Hepatic stellate cell (primary cell): ENCODE measurements at places on chromosomes 12 and 14.

GRCh38 chr12:76711241-76711640 is 52.7 kb upstream of the ZDHHC17 start:
- no peak for DNase-seq

DNA sequence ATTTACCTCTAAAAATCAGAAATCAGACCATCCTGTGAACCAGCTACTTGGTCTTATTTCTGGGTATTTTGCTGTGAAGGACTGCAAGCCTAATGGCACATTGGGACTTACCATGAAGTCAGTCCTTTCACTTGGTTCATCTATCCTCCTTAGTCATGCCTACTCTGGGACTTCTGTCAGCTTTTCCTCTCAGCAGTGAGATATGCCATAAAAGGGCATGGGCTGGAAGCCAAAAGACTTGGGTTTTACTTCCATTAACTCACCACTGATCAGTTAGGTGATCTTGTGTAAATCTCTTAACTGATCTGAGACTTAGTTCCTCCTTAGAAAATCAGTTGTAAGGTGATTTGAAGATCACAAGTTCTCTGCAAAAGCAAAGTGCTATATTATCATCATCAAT is 116.5 kb downstream of the PAH start:
- no peak for DNase-seq

DNA sequence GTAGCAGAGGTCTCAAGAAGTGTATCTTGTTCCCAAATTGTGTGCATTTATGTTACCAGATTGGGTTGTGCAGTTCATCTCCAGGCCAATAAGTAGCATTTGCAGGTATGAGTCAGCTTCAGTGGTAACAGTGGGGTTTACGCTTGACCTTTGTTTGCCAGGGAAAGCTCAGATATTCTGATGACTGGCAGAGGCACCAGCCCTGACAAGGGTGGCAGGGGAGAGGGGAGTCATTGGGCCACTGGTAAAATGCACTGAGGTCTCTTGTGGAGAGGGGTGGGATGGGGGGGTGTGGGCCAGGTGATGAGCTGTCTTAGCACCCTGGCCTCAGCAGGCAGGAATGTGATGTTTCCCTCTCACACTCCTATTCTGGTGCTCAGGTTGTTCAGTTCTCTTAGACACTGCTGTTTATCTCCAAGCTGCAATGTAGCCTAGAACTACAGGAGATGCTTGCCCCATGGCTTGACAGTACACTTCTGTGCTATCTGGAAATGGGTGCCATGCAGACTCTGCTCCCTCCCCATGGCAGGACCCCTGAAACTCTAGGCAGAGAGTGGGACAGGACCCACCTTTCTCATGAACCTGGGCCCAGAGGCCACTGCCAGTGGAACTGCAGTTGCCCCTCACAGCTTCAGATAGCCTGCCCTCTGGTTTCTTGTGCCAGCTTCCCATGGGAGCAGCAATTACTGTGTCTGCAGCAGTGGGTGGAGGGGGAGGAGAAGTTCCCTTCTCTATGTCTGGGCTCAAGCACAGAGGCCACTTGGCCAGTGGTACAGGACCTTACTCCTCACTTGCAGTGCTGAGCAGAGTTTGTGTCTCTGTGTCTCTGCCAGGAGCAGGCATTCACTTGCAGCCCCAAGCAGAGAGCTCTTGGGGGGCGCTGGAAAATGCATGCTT is 31.9 kb downstream of the USP15 start:
- no peak for DNase-seq

- DNase-seq, result no peak
Observed at GRCh38 chr12:10501030-10501429, 4.7 kb upstream of the EIF2S3B start.

GRCh38 chr12:65741656-65742017 is 82.6 kb upstream of the HMGA2 start:
- DNase-seq, result peak; percentile 49

DNA sequence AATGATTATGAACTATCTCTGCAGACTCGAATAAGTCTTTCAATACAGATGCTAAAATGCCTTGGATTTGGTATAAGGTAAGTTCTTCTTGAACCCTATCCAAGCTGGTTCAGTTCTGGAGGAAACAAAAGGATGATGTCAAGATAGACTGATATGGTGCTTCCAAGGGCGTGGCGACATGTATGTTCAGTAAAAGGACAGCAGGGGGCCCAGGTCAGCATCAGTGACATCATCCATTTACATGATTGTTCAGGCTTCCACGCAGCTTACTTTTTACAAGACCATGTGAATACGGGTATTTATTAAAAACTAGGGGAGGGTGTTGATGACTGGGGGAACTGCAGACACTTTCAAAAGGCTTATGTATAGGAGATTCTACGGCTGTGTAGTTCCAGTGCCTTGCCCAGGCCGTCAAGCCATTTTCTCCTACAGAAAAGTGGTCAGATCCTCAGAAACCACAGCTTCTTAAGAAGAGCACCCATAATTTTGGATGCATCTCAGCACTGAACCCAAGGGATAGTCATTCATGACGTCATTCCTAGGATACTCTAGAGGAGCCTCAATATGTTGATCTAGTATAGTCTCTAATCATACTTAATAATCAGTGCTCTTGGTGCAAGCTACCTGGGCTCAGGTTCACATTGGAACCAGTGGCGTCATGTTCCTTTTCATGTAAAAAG is 527.7 kb downstream of the FUT8 start:
- DNase-seq, result no peak

GRCh38 chr12:67649570-67650387 is 1.2 kb downstream of the DYRK2 start:
- peak; percentile 28 for DNase-seq

GRCh38 chr12:108482717-108483212 is 32.3 kb upstream of the FICD start:
- no peak for DNase-seq

DNA sequence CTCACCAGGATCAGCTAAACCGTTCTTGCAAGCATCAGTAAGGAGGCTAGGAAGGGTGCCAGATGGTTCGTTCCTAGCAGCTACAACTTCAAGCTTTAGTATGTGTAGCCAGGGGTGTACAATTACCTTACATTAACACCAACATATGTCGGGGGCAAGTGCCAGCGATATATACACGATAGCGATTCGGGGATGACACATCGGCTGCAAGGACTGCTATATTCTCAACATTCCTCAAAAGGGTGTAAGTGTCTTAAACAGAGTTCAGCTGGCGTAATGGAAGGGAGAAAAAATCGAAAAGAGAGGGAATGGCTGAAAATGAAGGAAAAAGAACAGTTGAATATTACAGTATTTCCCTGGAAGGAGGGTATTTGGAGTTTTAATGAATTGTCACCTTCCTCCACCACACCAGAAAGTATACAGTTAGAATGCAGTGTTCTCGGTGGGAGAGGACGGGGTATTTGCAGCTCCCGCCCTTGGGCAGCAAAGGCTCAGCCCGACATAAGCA is 545 bp downstream of the LIMA1 start:
- peak; percentile 71 for DNase-seq

DNA sequence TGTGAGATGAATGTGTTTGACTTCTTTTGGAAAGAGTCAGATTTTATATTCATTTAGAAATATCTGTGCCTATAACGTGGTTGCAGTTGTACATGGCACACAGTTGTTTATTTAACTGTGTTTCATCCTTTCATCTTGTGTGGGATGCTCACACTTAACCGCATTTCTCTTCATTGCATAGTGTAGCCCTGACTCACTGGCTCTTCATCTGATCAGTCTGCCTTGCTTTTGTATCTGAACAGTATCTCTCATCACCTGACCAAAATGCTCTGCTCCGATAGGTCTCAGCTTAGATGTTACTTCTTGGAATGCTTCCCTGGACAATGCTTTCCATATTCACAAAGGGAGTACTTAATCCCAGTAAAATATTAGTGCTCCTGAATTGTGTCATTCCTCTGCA is 83.4 kb downstream of the PDE3A start:
- peak; percentile 33 for DNase-seq

- DNase-seq, result peak; percentile 48
Observed at GRCh38 chr14:75514673-75515628, 7.3 kb upstream of the BATF start.

DNA sequence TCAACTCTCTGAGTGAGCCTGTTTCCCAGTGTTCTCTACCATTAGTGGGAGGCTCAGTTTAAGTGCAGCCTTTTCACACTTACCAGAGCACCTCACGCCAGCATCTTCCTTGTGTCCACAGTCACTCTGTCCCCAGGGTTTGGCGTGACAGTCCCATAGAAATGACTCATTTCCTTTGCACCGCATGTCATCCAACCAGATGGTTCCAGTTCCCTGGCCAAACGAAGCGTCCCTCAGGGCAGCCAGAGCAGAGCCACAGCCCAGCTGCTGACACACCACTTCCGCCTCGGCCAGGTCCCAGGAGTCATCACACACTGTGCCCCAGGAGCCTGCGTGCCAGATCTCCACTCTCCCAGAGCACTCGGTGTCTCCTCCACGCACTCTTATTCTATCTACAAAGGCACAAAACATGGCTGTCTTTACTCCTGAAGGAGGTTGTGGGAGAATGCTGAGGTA is 65.4 kb downstream of the ACSM4 start:
- peak; percentile 51 for DNase-seq

- no peak for DNase-seq
Observed at GRCh38 chr12:124716208-124717130, 147.2 kb downstream of the SCARB1 start.

DNA sequence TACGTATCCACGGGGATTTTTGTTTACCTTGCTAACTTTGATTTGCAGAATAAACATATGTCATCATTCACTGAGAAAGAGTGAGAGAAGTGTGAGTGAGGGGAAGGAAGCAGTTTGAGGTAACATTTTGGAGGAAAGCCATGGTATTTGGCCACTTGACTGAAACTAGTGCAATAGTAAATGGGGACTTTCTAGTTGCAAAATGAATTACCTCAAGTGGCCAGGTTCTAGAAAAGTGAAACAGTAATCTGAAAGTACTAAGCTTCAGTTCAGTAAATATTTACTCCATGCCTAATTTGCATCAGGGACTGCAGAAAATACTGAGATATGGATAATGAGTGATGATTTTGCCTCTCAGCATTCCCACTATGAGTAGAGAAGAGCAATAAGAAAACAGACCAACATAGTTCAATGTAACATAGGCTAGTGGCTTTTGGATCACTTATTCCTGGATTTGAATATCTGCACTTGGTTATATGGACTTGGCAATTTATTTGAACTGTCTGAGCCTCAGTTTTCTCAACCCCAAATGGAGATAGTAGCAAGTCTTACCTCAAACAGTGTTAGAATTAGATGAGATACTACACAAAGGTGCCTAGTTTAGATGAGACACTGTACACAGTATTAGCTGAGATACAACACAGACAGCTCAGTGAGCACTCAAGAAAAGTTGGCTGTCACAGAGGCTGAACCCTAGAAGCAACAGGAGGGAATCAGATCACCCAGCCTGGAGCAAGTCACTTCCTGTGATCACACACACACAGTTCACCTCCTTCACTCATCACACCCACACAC is 439.1 kb downstream of the NPAS3 start:
- DNase-seq, result no peak

DNA sequence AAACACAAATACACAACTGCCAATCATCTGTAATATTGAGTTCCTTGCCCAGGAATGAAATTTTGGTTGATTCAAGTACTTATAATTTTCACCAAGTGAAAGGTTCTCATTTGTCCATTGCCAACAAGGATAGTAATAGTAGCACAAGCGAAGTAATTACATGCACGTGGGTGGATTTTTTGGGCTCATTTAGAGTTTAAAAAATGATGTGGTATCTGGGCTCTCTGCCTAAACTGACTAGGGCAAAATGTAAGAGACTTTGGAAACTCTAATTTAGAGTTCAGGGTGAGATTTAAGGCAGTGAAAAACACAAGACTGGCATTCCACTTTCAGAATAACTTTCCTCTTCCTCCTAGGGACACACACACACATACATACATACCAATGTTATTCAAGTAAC is 111.7 kb downstream of the MYRFL start:
- DNase-seq, result no peak

DNA sequence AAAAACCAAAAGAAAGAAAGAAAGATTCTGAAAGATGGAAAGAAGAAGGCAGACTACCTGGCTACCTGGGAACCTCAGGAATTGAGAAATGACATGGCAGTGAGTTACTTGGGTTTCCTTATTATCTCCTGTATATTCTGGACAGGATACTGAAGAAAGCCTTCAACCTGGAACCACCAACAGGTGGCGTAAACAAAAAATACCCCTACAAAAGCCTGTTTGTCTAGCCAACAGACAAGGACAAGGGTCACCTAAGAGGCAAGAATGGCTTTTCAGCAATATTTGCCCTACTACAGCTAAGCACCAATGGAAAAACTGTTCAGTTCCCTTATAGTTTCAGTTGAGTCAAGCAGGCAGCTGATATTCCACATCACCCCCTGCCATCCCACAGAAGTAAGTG is 274.9 kb downstream of the GPHN start:
- no peak for DNase-seq

- no peak for DNase-seq
Observed at GRCh38 chr12:123681605-123682004, 10.7 kb downstream of the TCTN2 start.

DNA sequence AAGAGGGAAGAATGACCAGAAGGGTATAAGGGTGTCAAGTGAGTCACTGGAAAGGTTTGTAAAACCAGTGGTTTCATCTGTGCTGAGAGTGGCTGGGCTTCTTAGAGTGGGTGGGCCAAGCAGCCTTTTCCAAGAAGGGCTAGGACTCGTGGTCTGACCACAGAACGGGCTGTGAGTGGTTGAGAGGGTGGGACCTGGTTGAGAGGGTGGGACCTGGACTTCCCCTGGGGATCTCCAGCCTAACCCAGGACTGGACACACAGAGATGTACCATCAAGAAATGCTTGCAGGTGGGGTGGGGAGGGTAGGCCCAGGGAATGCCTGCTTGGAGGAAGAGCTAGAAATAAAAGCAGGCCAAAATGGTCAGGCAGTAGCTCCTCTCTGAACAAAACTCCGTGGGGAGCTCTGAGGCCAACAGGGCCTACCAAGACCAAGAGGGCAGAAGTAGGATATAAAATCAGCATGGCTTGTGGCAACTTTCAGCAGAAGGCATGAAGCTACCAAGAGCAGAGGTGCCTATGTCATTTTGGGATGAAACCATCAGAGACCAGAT is 140.5 kb downstream of the FOXN3 start:
- DNase-seq, result no peak

GRCh38 chr12:50309950-50310349 is 26.6 kb upstream of the LIMA1 start:
- DNase-seq, result no peak

- DNase-seq, result no peak
Observed at GRCh38 chr14:94380225-94381148, 7.9 kb downstream of the SERPINA1 start.

- DNase-seq, result no peak
Observed at GRCh38 chr12:64193931-64194330, 28.2 kb downstream of the KICS2 start.
